ENCODE measurements at places on chromosomes 3 and 15. TPM values are rescaled to one million over a fixed set of nuclear protein-coding genes. Genes with fewer than 3 reads are reported as not detected.

Gene B3GALNT1
- polyA plus RNA-seq = 44.2 TPM

Gene C3orf85
- polyA plus RNA-seq = 0.27 TPM

Gene DPPA2
- polyA plus RNA-seq = 0.85 TPM

Gene PPM1L
- polyA plus RNA-seq = 9.4 TPM

Gene FRMD5
- 0.91 TPM for polyA plus RNA-seq

Gene IQCH
- 7.5 TPM for polyA plus RNA-seq

Gene HAPLN3
- 2.6 TPM for polyA plus RNA-seq

Gene TEX9
- 7.7 TPM for polyA plus RNA-seq

Gene TICRR
- polyA plus RNA-seq = 7.2 TPM

Gene C3orf20
- 0.15 TPM for polyA plus RNA-seq

Gene ALPK3
- 16.4 TPM for polyA plus RNA-seq

Gene ZPLD1
- polyA plus RNA-seq = 0.57 TPM

Gene NEIL1
- polyA plus RNA-seq = 10.3 TPM

DNA sequence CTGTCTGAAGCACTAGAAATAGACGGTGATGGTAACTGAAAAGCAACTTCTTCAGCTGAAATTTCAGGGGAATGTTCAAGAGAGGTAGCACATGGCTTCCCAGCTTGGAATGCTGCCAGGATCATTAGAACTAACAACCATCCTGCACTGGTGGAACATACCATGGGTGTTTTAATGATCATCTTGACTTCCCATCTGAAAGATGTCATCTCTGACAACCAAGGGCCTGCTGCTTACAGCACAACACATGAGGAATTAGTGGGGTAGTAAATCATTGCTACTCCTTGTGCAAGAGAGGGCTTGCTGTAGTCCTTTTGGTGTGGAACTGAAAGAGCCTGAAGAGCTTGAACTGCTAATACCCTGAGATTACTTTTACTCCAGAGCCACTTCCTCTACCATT lies 853.7 kb downstream of the MCTP2 start:
- no peak for DNase-seq

DNA sequence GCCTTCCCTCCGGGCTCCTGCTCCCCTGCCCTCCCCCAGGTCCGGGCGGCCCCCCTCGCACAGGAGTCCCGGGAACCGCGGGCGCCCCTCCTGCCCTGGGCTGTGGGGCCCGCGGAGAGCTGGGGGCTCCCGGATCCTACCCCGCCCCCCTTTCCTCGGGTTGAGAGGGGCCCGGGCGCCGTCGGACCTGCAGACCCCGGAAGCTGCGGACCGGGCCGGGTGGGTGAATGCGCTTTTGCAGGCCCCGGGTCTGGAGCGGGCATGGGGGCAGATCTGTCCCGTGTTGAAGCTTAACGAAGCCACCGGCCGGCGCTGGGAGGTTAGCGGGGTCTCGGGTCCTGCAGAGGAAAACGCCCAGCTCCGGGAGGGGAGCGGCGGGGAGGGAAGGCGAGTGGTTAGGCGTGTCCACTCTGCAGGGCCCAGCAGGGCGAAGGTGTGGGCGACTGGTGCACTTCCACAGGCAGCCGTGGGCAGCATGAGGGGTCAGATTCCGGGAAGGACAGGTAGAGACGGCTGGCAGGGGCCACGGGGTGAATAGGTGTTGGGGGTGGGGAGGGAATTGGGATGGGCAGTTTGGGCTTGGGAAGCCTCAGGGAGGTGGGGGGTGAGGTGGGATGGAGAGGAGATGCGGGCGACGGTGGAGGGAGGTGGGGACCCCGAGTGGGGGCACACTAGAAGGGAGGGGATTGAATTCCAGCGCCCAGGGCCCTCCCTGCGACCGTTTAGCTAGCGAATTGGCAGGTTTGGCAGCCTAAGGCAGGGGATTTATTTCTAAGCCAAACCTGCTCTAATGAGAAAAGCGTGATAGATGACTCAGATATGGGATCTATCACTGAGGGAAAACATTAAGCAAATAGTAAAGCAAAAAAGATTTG lies 635 bp downstream of the CD276 start:
- no peak for DNase-seq

DNA sequence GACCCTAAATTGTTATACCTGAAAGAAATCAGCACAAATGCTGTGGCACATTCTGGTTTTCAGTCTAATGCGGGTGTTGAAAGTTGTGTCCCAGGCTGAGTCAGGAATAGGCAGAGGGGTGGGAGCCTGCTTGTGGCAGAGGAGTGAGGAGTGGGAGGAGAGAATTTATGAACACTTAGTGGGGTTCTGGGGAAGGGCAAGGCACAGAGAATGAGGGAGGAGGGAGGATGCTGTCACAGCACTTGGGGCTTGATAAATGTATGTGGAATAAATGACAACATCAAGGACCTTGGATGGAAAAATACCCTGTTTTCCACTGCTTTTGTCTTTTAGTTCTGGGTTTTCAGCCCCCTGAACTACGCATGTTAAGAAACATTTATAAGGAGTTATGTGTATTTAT lies 49.3 kb downstream of the ZNF621 start:
- no peak for DNase-seq

DNA sequence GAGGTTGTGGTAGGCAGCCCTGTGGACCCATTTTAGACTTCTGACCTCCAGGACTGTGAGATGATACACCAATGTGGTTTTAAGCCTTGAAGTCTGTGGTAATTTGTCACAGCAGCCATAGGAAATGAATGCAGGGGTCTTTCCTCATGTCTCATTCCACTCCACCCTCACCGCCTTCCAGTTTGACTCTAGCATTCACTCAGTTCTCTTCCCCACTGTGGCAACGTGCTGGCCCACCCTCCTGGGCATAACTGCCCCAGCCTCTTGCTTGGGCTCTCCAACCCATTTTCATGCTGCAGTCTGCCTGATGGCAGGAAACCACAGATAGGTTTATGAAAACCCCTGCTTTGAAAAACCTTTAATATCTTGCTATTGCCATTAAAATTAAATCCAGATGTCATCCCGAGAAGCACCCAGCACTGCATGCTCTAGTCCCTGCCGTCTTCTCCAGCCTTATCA lies 7.3 kb upstream of the TRNT1 start:
- DNase-seq = no peak

- no peak for DNase-seq
These were observed 17.0 kb downstream of the PEAK1 start for GRCh38 chr15:77402740-77403379.

DNA sequence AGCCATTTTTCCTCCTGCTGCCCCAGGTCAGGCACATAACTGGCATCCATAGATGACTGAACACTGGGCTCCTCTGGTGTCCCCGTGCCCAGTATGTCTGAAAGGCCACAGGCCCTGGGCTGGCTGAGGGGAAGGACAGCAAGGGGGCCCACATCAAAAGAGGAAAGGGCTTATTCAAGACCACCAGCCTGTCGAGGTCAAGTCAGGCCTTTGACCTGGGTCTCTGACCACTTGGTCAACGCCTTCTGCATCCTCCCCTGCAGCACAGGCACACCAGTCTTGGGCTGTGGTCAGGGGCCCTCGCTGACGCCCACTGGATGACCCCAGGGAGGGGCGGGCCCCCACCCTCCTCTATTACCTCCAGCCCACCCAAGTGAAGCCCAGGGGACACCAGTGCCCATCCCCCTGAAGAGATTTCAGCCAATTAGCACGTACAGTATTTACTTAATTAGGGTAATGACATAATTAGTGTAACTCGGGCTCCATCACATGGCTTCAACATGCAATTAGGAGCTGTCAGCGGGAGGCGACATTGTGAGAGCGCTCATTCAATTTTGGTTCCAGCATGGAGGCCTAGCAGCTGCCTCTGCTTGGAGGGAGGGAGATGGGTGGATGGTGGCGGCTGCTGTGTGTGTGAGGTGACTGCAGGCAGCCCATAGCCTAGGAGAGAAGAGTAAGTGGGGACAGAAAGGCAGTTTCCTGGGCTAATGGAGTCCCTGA lies 13.5 kb upstream of the DNAH1 start:
- no peak for DNase-seq

DNA sequence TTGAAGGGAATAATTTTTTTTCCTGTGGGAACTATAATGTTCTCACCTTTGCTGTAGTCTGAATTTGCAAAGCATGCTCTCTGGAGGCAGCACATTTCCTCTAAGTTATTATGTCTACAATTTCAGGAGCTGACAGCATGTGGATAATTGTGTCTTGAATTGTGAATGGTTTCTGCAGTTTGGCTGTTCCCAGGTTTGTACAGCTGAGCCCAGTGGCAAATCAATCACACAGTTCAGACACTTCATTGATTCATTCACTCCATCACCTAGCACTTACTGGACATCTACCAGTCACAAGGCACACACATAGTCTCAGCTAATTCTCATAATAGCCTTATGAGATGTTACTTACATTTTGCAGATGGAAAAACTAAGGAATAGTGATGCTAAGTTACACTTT lies 219.0 kb upstream of the ROPN1 start:
- DNase-seq = no peak

- no peak for DNase-seq
These were observed 75.1 kb downstream of the ATP10A start for GRCh38 chr15:25787855-25788520.

- no peak for DNase-seq
These were observed 21.6 kb upstream of the ALCAM start for GRCh38 chr3:105345156-105345555.

GRCh38 chr15:64635499-64636495 lies 139.6 kb downstream of the RBPMS2 start:
- peak; percentile 21 for DNase-seq

DNA sequence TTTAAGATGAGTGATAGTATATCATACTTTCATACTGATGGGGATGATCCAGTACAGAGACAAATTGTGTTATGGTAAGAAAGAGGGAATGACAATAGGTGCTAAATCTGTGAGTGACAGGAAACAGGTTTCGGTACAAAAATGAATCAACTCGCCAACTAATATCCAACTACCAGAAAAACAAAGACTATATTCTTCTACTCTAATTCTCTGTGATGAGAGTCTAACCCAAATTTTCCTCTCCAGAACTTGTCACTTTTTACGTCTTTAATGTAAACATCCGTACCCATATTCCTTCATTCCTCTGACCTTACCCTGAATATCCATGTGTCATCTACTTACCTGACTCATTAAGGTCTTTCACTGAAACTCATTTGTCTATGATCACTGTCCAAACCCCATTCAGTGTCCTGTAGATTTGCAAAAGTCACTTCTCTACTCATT lies 39.6 kb downstream of the SCAPER start:
- no peak for DNase-seq

DNA sequence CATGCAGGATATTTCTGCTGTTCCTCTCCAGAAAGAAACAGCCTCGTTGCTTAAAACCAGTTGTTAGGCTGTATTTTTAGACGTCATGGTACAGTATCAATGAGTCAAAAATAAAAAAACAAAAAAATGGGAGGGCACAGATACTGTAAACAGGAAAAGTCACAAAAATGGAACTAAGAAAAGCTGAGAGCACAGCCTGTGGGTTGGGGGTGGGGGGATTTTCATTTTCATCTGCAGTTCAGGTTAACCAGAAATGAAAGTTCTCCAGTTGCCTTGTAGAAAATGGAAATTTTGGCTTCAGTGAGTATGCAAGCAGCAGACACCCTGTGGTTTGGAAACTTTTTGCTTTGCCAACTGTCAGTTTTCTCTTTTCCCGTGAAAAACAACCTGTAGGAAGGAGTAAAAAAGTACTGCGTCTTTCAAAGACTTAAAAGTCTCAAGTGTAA lies 59.0 kb downstream of the FRMD4B start:
- no peak for DNase-seq

GRCh38 chr3:189360291-189360690 lies 188.5 kb downstream of the TPRG1 start:
- no peak for DNase-seq

DNA sequence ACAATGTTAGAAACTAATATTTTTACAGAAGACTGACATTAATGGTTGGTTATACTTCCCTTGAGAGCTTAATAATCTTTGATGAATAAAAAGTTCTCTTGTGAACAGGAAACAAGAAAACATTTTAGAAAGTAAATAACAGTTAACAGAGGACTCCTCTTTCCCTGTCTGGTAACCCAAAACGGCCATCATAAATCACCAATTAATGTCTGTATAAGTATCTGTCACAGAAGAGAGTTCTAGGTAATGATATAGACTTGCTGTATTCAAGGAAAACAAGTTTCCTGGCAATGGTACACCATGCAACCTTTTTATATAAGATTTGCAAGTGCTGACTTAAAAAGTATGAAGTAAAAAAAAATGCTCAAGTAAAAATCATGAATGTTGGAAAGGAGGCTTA lies 426.7 kb downstream of the SOX2 start:
- DNase-seq = no peak

GRCh38 chr15:62797171-62797570 lies 245.4 kb upstream of the TPM1 start:
- no peak for DNase-seq

GRCh38 chr15:40182358-40183029 lies 21.6 kb downstream of the BUB1B start:
- DNase-seq = no peak

- DNase-seq = no peak
These were observed 229.1 kb upstream of the CBLB start for GRCh38 chr3:106097817-106098435.

GRCh38 chr3:140898340-140899180 lies 43.1 kb upstream of the SLC25A36 start:
- peak; percentile 34 for DNase-seq

DNA sequence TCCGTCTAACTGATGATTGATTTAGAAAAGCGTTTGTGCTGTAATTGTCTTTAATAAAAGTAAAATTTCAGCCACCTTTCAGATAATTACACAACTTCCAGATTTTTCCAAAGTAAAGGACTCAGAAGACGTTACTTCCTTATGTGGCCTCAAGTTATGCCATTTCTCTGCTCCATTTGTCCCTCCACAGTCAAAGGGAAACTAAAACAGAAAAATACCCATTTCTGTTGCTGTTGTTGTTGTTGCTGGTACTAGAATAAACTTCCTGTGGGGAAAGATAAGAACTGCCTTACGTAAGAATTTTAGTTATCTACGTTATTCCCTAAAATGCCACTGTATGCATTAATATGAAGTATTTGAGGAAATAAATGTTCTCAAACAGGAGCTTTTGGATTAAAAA lies 153.9 kb downstream of the P3H2 start:
- no peak for DNase-seq

- DNase-seq = no peak
These were observed 89.4 kb upstream of the TJP1 start for GRCh38 chr15:29911705-29912104.

All from left renal pelvis (tissue), 4 donors.